ENCODE measurements at places on chromosomes 6 and 20.

GRCh38 chr6:44052419-44053023 is 74.7 kb downstream of the MRPL14 start:
- peak; percentile 71 for DNase-seq

DNA sequence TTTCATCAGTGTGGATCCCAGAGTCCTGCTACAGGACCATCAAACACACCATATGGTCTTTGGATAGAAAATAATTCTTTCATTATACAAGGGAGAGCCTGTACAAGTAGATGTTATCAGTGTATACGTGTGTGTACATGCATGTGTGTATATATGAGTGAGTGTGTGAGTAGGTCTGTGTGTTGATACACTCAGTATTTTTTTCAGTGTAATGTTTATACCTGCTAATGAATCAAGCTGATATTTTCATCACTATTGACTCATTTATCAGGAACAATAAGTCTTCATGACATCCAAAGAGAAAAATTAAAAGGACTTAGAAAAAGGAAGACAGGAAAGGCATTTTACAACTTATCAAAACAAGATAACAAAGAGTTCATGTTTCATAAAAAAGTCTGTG is 66.5 kb downstream of the EPM2A start:
- no peak for DNase-seq

DNA sequence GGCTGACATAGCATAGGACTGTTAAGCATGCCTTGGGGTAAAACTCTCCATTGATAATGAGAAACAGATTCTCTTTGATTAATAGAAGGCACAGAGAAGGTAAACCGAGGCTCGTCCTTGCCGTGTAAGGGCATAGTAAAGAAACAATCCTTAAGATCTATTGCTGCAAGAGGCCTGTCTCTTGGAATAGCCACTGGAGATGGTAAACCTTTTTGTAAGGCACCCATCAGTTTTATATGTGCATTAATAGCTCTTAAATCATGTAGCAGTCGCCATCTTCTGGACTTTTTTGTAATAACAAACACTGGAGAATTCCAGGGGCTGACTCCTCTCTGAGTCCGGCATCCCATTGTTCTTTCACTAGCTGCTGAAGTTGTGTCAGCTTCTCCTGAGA is 8.4 kb upstream of the ABHD12 start:
- DNase-seq, result peak; percentile 82

DNA sequence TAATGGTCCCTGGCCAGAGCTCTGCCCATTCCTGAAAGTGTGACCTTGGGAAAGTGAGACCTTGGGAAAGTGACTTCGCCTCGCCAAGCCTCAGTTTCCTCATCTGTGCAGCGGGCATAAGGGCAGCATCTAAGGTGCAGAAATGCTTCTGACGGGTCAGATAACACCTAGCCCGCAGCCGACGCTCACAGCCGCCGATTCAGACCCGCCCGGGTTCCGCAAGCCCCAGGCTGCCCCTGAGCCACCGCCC is 486 bp downstream of the FKBP1A start:
- DNase-seq, result no peak

DNA sequence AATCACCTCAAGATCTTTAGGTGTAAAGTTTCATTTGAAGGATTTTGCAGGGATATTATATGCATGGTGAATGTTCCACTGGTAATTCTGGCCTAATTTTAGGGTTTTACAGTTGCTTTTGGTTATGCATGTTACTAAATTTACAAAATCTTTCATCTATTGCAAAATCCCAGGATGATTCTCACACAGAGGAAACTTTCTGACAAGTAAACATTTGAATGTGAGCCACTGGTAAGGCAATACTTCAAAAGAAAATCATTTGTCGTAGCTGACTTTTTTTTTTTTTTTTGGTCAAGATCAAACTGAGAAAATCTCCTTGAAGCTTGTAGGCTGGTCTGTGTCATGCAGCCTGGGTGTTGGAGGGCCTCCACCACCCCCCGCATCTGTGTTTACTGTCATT is 141.9 kb upstream of the EXOC2 start:
- peak; percentile 46 for DNase-seq

GRCh38 chr20:40860487-40860902 is 168.1 kb upstream of the TOP1 start:
- no peak for DNase-seq

DNA sequence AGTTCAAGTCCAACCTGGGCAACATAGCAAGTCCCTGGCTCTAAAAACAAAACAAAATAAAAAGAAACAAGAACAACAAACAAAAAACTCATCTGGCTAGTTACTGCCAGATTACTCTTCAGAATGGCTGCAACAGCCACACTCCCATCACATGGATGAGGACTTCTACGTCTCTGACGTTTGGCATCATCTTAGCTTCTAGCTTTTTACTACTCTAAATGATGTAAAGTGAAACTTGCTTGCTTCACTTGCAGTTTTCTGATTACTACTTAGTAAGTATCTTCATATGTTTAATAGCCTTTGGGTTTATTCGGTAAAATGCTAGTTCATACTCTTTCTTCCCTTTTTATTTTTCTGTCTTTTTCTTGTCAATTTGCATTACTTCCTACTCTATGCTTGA is 161.1 kb upstream of the CARMIL1 start:
- no peak for DNase-seq

Data from tongue (tissue), 3 donors.